GM23338 (cell line): ENCODE measurements at places on chromosomes 5 and 9.

GRCh38 chr9:92713528-92713927, 43.6 kb upstream of the IPPK start:
- DNase-seq = no peak

DNA sequence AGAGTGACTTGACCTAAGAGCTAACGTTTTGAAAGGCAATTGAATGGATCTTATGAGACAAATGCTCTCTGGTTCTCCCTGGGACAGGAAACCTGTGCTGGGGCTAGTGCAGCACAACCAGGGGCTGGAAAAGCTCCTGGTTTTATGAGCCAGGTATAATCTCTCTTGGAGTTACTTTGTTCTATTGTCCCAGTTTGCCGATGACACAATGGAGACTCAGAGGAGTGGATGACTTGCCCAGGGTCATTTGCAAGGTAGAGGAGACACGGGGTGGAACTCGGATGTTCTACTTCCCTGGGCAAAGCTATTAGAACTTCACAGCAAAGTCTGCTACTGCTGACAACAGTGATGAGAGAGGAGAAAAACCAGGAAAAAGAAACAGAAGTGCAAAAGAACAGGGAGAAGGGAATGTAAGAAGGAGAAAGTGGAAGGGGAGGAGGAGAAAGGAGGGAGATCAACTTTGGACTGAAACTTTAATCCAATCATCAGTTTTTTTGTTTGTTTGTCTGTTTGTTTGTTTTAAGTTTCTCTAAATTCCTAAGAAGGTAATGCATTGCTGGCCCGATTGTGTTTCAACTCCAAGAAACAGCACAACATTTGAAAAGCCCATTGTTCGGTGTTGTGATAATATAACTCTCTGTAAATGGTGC, 7.4 kb upstream of the GSN start:
- DNase-seq = no peak

DNA sequence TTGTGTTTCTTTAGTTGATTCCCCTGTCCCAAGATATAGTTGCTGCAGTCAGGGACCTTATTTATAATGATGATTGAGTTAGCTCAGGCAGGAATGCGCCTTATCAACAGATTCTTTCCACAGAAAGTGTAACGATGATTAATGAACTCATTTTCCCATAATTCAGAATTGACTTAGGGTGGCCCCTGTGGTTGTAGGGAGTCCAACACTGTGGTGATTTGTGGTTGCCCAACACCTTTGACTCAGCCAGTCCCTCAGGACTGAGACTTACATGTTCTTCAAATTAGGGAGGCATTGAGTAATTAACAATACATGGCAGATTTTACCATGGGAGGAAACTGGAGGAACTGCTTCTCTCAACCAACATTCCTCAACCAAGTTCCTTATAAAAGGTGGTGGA, 221.9 kb downstream of the GABRG2 start:
- DNase-seq = no peak

DNA sequence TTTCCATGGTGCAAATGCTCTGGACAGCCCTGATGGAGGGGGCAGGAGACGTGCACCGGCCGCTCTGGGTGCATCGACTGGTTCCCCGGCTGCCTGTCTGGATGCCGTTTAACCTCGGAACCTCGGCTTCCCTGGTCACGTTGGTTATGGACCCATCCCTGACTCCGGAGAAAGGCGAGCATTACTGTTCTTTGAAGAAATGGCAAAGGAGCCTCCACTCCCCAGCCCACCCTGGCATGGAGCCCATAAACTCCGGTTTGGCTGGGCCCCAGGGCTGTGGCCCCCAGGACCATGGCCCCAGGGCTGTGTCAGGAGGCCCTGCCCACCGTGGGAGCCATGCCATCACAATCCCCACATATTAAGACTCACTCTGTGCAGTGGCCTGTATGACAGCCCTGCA, 28.9 kb downstream of the DBH start:
- DNase-seq = no peak

DNA sequence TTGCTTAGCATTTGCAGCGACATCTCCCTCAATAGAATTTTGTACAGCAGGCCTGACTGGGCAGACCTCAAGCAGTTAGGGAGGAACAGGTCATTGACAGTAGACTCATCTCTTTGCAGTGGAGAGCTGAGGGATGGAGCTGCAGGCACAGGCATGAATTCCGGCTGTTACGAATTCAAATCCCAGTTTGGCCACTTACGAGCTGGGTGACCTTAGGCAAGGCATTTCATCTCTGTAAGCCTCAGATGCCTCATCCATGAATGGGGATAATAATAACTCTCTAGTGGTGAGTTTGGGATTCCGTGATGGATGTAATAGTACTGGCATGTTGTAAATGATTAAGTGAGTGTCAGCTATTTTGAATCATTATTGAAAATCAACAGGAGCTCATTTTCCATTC, 195.3 kb downstream of the SEMA6A start:
- no peak for DNase-seq

- no peak for DNase-seq
Measured at GRCh38 chr9:91896513-91897121, 53.4 kb downstream of the ROR2 start.

DNA sequence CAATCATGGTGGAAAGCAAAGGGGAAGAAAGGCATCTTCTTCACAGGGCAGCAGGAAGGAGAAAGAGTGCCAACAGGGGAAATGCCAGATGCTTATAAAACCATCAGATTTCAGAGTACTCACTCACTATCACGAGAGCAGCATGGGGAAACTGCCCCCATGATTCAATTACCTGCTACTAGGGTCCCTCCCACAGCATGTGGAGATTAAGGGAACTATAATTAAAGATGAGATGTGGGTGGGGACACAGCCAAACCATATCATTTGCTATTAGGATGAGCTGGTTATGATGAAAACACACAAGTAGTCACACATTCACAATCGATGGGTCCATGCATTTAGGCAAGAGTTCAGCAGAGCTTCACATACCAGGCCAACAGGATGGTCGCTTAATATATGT, 469.0 kb downstream of the PDE4D start:
- DNase-seq = no peak

DNA sequence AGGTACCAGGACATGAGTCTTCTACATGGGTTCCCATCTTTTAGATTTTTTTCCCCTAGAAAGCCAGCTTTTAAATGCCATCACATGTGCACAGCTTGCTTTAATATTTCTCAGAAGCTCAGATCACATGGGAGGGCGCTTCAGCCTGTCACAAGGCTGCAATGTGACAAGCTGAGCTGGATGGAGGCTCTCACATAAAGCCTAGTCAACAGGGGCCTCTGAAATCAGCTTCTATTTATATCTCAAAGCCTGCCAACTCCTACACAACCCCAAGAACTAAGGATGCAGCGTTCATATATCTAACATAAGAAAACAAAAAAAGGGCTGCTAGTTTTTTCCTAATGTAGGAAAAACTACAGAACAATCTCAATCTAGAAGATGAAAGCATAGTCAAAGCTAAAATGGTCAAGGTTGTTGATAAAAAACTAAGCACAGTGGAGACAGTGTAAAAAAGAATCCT, 2.3 kb downstream of the ZFAND5 start:
- peak; percentile 18 for DNase-seq

DNA sequence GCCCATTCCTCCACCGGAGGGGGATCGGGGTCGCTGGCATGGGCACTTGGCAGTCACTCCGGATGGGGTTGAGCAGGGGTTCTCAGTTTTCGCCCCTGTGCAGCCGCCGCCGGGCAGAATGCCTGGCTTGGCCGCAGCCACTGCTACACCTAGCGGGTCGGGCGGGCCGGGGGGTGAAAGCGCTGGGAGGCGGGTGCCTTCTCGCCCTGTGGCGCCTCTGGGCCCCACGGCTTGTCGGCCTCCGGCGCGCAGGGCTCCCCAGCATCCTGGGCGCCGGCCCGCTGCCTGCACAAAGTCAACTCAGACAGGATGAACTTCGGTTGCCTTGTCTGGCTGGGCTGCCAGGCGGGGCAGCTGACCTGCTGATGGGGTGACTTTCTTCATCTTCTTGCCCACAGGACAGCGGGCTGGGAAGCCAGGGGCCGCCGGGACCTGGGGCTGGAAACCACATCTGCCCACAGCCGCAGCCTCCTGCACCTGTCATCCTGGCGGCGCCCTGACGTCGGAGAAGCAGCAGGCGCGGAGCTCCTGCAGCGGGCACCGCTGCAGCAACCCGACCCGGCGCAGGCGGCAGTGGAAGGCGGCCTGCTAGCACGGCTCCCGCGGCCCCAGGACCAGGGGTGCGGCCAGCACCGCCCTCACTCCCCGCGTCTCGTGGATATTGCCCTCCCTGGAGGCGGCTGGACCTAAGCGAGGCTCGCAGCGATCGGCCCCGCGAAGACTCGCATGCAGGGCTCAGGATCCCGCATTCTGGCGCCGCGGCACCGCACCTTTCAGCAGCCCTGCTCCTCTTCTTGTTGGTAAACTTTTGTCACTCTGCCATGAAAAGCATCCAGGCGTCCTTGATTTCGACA, 1.3 kb upstream of the ANKRD18A start:
- peak; percentile 65 for DNase-seq

GRCh38 chr9:27358007-27358406, 61.1 kb upstream of the EQTN start:
- DNase-seq = no peak

DNA sequence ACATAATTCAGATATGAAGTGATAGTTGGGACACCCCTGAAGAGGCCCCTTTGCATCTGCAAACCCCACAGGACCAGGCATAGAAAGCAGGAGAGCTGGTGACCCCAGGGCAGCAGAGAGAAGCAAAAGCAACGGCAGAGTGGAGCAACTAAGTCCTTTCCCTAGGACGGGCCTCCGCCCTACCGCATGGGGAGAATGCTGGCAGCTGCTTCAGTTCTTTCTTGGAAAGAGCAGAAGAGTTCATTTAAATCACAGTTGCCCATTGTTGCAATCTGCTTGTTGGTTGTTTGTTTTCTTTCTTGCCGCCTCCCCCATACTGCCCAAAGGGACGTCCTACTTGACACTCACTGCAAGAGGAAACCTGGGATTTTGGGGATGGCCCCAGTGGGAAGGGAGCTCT, 126.2 kb downstream of the ADAMTS16 start:
- peak; percentile 14 for DNase-seq

- DNase-seq = no peak
Measured at GRCh38 chr5:41416336-41416735, 94.1 kb downstream of the PLCXD3 start.

- DNase-seq = no peak
Measured at GRCh38 chr9:127507751-127508648, 56.7 kb downstream of the LRSAM1 start.

DNA sequence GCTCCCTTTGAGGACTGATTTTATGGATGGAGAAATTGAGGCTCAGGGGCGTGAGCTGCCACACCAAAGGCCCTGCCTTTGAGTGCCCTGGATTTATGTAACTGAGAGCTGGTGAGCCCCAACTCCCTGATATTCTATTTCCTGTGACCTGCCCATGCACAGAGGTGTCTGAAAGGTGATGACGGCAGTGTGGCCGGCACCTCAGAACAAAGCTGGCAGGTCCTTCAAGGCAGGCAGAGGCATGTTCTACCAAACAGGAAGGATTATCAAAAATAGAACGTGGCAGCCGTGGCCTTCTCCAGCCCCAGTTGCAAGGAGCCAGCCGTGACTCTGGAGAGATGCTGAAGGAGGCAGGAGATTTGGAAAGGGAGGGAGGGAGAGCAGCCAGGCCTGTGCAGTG, 36.2 kb downstream of the INSYN2B start:
- DNase-seq = no peak

DNA sequence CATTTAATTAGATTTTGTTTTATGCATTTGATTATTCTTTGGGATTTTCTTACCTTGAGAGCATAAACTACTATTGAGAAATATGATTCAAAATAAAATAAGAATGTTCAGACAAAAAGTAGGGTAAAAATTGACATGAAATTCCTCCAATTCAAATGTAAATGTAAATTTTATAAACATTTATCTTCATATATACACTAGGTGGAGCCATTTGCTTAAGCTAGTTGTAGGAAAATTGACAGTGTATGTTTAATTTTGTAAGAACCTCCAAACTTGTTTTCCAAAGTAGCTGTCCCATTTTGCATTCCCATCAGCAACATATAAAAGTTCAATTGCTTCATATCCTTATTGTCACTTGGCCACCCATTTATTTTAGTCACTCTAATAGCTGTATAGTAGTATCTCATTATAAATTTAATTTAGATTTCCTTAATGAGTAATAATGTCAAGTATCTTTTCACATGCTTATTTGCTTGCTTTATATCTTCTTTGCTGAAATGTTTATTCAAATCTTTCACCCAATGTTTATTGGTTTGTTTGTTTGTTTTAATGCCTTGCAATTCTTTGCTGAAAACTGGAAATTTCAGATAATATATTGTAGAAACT, 37.6 kb upstream of the SLCO6A1 start:
- no peak for DNase-seq

DNA sequence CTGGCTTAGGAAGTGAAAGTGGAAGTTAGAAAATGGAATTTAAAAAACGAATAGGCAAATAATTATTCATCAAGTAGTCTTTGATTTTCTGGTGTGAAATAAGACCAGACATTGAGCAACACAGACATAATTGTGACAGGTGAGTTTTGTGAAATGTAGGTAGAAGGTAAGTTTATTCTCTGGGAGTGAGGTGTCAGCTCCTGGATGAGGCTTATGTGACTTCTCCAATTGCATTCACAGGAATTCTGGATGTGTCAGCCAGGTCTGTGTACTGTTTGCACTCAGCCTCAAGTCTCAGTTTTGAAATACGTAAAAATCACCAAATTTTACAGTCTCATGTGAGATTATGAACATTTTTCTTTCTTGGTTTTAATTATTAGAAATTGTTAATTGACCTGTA, 537.6 kb downstream of the CETN3 start:
- no peak for DNase-seq

DNA sequence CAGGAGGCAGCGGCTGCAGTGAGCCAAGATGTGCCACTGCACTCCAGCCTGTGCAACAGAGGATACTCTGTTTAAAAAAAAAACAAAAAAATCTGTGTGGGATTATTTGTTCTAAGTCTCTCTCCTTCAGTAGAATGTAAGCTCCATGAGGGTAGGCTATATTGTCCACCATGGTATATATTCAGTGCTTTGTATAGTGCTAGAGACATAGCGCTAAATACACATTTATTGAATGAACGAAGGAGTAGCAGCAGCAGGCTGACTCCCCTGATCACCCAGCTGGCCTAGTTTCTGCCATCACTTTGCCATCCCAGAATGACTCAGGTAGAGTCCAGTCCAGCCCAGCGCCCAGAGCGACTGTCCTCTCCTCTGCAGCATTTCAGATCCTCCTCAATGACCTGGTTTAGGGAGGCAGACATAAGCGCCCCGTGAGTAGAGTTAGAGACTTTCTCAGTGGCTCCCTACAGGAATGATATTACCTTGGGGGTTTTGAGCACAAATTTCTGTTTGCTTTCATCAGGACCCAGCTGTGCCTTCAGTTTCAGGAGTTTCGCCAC, 716 bp downstream of the HARS1 start:
- no peak for DNase-seq

DNA sequence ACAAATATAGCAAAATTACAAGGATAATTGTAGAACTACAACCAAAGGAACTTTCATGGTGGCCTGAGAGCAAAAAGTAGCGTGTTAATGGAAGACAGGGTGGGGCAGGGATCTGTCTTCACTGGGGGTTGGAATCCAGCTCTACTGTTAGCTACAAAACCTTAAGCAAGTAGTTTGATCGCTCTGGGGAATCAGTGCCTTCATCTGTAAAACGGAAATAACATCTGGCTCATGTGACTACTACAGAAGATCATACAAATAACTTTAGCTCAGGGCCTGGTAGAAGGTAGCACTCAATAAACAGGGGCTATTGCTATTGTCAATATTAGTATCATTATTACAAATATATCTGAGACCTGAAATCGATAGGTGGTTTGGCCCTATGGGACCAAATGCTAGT, 40.4 kb downstream of the ZNF608 start:
- no peak for DNase-seq

GRCh38 chr9:87390361-87390760, 107.3 kb upstream of the DAPK1 start:
- no peak for DNase-seq

GRCh38 chr5:135444360-135444759, 2.8 kb downstream of the DCANP1 start:
- no peak for DNase-seq
